HFFc6 (cell line): ENCODE measurements at places on chromosomes 1 and 21. TPM values are rescaled to one million over a fixed set of nuclear protein-coding genes. Genes with fewer than 3 reads are reported as not detected.

GJA9 gene
- total RNA-seq, result not detected in 3 replicates

VASH2 gene
- 0.15 TPM in 1 of 3 replicates, not detected in the others for total RNA-seq

KCNE2 gene
- not detected in 3 replicates for total RNA-seq

C1QA gene
- total RNA-seq, result not detected in 3 replicates

FMO3 gene
- total RNA-seq, result 0.89 TPM in 1 of 3 replicates, not detected in the others

CAPZA1 gene
- 230 to 255 TPM (median 243 TPM) in 3 replicates for total RNA-seq

NUDT17 gene
- total RNA-seq, result 2.1 to 3.8 TPM (median 2.4 TPM) in 3 replicates

KHDC4 gene
- 21.5 and 23.9 TPM in 2 replicates for total RNA-seq

ABCG1 gene
- not detected in 3 replicates for total RNA-seq
